Activated CD4-positive, alpha-beta memory T cell treated with anti-CD3 and anti-CD28 coated beads for 36 hours (primary cell): ENCODE measurements at places on chromosomes 4 and X. TPM values are rescaled to one million over a fixed set of nuclear protein-coding genes. Genes with fewer than 3 reads are reported as not detected.

- peaks cover 32% of the 10 kb centered on the region for H3K27me3 ChIP-seq
- H3K4me1 ChIP-seq: peaks cover 8% of the 10 kb centered on the region
- peaks cover 1% of the 10 kb centered on the region for H3K36me3 ChIP-seq
- no peak overlapping the region for H3K27ac ChIP-seq
- H3K4me3 ChIP-seq: no peak overlapping the region
Measured at GRCh38 chr4:168882650-168883233, 127.3 kb downstream of the CBR4 start.

DNA sequence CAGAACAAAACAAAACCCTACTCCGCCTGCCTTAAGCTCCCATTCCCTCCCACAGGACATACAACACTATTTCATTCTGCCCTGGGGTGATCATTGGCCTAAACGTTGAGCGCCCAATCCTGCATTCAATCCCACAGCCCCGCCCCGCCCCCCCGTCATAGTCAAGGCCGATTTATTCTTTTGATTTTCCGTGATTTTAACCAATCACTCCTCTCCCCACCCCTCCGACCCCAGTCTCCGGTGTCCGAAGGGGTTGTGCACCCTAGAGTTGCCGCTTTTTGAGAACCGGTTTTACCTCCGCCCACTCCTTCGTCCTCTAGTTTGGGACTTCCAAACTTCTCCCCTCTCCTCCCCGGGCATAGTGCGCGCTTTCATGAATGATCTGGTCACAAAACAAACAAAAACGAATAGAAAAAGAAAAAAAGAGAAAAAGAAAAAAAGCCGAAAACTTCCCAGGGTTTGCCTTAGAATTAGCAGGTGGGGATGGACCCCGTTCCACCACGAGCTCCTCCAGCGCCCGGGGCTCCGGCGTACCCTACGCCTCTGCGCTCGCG, 446 bp upstream of the UBE2A start:
- H3K36me3 ChIP-seq: peaks cover 4% of the 10 kb centered on the region
- peak overlapping the region; percentile 82 for H3K27ac ChIP-seq
- DNase-seq: no peak

GRCh38 chr4:39030725-39031124, 1.5 kb downstream of the TMEM156 start:
- peaks cover 44% of the 10 kb centered on the region for H3K4me1 ChIP-seq
- no peak for DNase-seq
- peak overlapping the region; percentile 78 for H3K4me3 ChIP-seq
- H3K27ac ChIP-seq: peak overlapping the region; percentile 87
- peaks cover 12% of the 10 kb centered on the region for H3K36me3 ChIP-seq

DNA sequence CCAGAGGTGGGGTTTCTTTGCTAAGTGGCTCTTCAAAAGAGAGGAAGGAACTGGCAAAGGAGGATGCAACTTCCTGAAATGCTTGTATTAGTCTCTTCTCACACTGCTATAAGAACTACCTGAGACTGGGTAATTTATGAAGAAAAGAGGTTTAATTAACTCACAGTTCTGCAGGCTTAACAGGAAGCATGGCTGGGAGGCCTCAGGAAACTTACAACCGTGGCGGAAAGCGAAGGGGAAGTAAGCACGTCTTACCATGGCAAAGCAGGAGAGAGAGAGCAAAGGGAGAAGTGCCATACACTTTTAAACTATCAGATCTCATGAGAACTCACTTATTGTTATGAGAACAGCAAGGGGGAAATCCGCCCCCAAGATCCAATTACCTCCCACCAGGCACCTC, 505.7 kb downstream of the ZNF674 start:
- H3K4me3 ChIP-seq: no peak overlapping the region
- peaks cover 9% of the 10 kb centered on the region for H3K4me1 ChIP-seq
- H3K27me3 ChIP-seq: peaks cover 2% of the 10 kb centered on the region

GRCh38 chrX:41245641-41246040, 88.3 kb upstream of the DDX3X start:
- no peak overlapping the region for H3K27ac ChIP-seq
- no peaks in the 10 kb centered on the region for H3K36me3 ChIP-seq
- no peaks in the 10 kb centered on the region for H3K4me1 ChIP-seq

DNA sequence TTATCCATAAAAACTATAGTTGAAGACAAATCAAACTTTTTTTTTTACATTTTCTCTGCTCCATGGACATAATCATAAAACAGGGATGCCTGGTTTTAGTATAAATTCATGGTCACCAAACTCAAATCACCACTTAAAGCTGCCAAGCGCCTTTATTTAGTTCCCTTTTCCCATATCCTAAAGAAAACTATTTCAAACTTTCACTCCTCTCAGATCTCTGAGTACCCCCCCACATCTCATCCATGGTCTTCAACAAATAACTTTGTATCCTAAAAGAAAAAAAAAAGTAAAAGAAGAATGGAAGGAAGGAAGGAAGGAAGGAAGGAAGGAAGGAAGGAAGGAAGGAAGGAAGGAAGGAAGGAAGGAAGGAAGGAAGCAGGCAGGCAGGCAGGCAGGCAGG, 1438.7 kb downstream of the C4orf33 start:
- DNase-seq: no peak
- no peaks in the 10 kb centered on the region for H3K4me1 ChIP-seq
- no peaks in the 10 kb centered on the region for H3K27me3 ChIP-seq

DNA sequence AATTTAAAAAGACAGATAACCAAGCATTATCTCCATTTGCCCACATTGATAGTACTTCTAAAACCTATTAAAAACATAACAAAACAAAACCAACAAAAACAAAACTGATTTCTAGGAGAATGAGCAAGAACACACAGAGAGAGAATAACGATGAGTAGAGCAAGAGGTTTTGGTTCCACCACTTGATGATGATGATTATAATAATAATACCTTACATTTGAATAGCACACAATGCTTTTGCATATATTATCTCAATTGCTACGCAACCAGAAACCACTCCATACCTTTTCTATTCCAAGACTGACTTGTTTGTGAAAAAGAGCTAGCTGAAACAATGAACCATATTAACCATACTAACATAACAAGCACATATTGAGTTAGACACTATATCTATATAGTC, 1090.9 kb downstream of the SH3BGRL start:
- DNase-seq: no peak
- H3K4me1 ChIP-seq: no peaks in the 10 kb centered on the region
- H3K27ac ChIP-seq: no peak overlapping the region
- no peaks in the 10 kb centered on the region for H3K36me3 ChIP-seq

- DNase-seq: no peak
- H3K36me3 ChIP-seq: no peaks in the 10 kb centered on the region
- H3K27ac ChIP-seq: no peak overlapping the region
Measured at GRCh38 chr4:161816958-161817357, 346.8 kb downstream of the FSTL5 start.

DNA sequence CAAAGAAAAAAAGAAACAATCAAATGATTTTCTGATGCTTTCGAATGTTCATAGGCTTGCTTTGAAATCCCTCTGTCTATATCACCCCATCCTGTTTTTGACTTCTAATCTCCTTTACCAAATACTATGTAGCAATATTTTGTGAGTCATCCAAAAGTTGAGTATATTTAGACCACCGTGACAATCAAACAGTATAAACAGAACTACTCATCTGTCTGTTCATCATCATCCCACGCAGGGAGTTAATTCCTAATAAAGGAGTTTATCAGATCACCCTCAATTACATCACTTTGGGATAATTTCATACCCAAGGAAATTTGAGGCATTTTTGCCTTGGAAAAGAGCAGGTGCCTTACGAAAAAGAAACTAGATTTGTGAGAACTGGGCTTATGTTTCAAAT, 212.9 kb downstream of the CBR4 start:
- no peak overlapping the region for H3K27ac ChIP-seq
- H3K36me3 ChIP-seq: no peaks in the 10 kb centered on the region
- H3K4me3 ChIP-seq: no peak overlapping the region
- no peak for DNase-seq
- no peaks in the 10 kb centered on the region for H3K4me1 ChIP-seq

DNA sequence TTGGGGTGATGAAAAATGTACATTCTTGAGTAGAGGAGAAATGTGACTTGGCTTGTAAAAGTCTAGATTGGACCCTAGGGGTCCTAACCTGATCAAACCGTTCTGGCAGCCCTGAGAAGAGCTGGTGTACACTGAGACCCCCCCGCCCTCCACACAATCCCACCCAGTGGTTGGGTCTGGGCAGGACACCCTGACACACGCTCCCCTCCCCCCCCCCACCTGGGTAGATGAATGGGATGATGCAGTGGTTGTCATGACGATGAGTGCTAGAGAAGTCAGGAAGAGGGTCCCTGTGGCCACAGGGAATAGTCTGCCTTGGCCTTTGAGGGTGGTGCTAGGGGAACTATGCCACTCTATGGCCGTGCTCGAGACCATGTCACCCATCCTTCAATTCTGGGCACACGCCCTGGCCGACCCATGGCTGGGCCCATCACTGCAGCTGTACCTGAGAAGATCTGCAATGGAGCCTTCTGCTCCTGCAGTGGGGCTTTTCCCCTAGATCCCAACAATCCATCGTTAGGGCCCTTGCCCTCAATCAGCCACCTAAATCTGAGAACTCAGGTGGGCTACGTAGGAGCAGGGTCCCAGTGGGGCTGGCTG, 4.4 kb downstream of the CDK16 start:
- no peaks in the 10 kb centered on the region for H3K27me3 ChIP-seq
- no peak for DNase-seq
- no peak overlapping the region for H3K27ac ChIP-seq
- H3K4me3 ChIP-seq: no peak overlapping the region
- H3K36me3 ChIP-seq: peaks cover 24% of the 10 kb centered on the region
- H3K4me1 ChIP-seq: peaks cover 14% of the 10 kb centered on the region

DNA sequence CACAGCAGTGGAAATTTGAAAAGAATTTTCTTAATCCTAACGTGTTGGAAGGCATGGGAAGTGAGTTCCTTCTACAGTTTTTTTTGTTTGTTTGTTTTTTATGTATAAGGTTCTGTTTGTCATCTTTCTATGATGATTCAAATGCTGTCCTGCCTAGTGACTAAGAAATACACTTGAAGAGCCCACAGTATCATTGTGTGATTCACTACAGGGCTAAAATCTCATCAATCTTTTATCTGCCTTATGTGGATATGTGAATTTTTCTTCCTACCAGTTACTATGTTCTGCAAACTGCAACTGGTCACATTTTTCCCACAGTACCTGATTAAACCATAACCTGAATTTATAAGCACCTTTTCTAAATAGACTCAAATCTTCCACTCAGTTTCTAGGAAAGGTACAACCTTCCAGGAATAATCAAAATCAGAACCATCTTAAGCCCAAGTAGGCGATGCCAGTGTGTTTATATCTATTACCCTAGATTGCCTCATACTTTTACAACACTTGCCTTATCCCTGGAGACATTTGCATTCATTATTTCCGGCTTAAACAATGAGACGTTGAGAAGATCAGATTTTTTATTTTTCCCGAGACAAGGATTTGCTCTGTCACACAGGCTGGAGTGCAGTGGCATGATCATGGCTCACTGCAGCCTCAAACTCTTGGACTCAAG, 214.6 kb upstream of the GALNT7 start:
- DNase-seq: no peak
- no peaks in the 10 kb centered on the region for H3K36me3 ChIP-seq
- no peak overlapping the region for H3K27ac ChIP-seq
- no peaks in the 10 kb centered on the region for H3K27me3 ChIP-seq
- no peaks in the 10 kb centered on the region for H3K4me1 ChIP-seq
- H3K4me3 ChIP-seq: no peak overlapping the region

GRCh38 chrX:109928596-109929335, 74.1 kb upstream of the TMEM164 start:
- DNase-seq: no peak
- H3K27me3 ChIP-seq: no peaks in the 10 kb centered on the region
- H3K4me3 ChIP-seq: no peak overlapping the region
- H3K27ac ChIP-seq: no peak overlapping the region
- H3K4me1 ChIP-seq: no peaks in the 10 kb centered on the region
- H3K36me3 ChIP-seq: no peaks in the 10 kb centered on the region

DNA sequence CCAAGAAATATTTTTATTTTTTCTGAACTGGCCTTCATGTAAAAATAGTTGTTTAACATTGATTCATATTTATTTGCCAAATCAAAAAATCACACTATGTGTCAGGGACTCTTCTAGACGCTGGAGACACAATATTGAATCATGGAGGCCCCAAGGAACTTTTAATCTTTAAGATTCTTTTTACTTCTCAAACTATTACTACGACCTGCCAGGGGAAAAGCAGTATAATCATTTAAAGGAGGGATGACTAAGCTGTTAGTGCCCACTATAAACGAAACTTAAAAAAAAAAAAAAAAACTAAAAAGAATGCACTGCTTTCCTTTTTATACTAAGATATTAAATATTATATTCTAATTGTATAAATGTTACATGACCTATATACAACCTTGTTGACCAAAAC, 84.7 kb downstream of the PPA2 start:
- H3K27ac ChIP-seq: no peak overlapping the region
- H3K27me3 ChIP-seq: no peaks in the 10 kb centered on the region
- H3K4me3 ChIP-seq: no peak overlapping the region
- no peak for DNase-seq
- H3K36me3 ChIP-seq: peaks cover 45% of the 10 kb centered on the region
- peaks cover 4% of the 10 kb centered on the region for H3K4me1 ChIP-seq

The HSD17B10 gene
- 80.5 TPM for total RNA-seq

The FGFBP1 gene
- total RNA-seq: not detected

The CYTL1 gene
- total RNA-seq: not detected

The RPL36A gene
- total RNA-seq: 364 TPM

The OTC gene
- total RNA-seq: not detected

The SORBS2 gene
- not detected for total RNA-seq

The PFKFB1 gene
- total RNA-seq: 0.59 TPM
